ENCODE measurements at places on chromosomes 7 and 10.

DNA sequence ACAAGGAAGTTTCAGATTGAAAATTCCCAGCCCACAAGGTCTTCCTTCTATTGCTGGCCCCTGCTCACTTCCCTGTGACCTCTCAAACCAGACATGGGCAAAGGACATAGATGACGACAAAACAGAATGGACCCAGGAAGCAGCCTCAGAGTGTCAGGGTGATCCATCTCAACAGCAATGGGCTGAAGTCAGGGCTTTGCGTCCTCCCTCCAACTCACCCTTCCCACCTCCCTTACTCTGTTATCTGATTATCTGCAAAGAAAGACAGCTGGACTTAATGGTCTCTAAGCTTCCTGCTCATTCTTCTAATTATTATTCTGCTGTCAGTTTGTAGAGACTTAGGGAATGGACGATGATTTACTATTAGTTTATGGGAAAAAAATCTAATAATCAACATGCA is 115.9 kb downstream of the PIP4K2A start:
- peak; percentile 18 for DNase-seq

- no peak for DNase-seq
These were observed 172.8 kb upstream of the IMMP2L start for GRCh38 chr7:111734954-111735660.

GRCh38 chr10:283916-284356 is 148.7 kb downstream of the ZMYND11 start:
- no peak for DNase-seq

DNA sequence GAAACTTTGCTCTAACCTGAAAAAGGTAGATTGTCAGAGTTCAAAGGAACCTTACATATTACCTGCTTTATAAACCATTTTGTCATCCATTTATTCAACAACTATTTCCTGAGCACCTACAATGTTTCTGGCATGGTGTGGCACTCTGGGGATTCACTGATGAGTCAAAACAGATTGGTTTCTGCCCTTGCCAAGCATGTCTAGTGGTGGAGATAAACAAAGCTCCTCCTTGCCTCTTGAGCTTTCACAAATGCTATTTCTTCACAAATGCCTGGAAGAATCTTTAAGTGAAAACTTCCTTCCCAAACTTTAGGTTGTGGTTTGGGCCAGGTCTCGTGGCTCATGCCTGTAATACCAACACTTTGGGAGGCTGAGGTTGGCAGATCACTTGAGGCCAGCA is 85.1 kb upstream of the RELN start:
- no peak for DNase-seq

DNA sequence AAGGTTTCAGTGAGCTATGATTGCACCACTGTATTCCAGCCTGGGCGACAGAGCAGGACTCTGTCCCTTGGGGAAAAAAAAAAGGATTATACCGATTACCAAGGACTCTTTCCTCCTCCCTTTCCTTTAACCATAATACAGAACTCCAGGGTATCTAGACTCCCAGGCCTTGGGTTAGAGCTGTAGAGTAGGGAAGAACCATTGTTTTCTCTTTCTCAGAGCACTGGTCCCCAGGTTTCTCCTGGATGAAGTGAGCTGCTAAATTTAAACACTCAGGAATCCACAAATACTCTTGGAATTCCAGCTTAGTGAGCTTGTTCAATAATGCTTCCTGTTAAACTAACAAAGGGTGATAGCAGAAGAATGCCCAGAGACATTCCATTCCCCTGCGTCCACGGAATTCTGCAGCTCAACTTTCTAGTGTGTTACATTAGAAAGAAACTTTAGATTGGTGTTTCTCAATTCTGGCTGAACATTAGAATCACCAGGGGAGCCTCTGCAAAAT is 14.6 kb upstream of the RPEL1 start:
- peak; percentile 95 for DNase-seq

DNA sequence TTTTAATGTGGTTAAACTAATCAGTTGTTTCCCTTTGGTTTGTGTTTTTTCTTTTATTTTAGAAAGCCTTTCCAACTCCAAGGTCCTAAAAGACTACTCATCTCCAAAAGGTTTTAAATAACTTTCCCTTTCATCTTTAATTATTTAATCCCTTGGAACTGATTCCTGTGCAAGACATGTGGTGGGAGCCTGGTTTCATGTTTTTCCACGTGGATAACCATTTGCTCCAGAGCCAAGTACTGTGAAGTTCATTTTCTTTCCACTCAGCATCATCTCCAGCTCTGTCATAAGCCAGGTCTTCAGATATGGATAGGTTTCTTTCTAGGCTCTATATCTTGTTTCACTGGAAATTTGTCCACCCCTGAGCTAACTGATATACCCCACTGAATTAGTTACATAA is 16.7 kb downstream of the PPP1R3C start:
- DNase-seq = peak; percentile 66

DNA sequence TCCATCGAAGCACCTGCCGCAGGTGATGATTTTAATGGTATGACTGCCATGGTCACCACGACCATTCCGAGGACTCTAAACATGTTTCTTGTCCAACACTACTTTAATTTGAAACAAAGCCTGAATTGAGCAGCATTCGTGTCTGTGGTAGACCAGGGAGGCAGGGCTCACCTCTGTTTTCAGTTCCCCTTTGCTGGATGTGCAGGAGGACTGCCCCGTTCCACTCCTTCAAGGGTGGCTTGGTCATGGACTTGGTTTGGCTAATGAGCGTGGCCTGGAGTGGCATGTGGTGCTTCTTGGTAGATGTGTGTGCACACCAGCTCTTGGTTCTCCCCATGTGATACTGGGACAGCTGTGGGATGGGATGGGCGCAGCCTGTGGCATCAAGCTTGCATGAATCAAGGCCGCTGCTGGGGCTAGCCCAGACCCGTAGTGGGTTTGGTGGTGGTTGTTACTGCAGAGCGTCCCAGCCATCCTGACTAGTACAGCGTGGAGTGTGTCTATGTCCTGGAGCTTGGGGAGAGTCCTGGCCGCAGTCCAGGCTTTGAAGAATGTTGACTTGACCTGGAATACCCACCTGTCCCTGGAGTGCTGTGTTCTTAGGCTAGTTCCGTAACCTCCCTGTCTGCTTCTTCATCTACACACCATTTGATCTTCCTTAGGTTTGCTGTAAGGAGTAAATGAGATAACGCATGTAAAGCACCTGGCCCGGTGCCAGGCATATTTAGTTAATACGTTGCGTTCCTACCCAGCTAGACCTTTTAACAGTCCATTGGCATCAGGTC is 34.8 kb downstream of the MGMT start:
- DNase-seq = no peak

DNA sequence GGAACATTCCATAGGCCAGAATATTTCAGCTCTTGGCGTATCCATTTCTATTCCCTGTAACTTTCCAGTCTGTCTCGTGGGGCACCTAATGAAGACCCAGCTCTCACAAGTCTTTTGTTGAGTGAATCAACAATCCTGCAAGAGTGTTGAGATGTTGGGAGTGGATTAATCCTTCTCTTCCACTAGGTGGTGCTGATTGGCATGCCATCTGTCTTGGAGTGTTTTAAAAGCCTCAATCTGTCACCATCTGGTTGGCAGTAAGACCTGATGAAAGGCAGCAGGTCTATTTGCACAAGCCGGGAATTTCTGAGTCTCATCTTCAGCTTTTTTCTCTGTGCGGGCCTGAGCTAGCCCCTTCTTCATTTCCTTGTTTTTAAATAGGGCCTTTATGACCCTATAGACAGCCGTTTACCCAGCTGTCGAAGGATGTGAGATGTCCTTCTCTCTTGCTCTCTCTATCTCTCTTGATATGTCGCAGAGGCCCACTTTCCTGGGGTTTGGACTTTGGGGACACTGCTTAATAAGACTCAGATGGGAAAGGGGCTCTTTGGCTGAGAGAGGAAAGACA is 180.5 kb downstream of the ZNF365 start:
- peak; percentile 63 for DNase-seq

- no peak for DNase-seq
These were observed 448.8 kb downstream of the DNAJB6 start for GRCh38 chr7:157785486-157786186.

- DNase-seq = no peak
These were observed 281 bp upstream of the EXOC6 start for GRCh38 chr10:92848037-92848440.

GRCh38 chr7:131747658-131748232 is 191.3 kb upstream of the PODXL start:
- no peak for DNase-seq

DNA sequence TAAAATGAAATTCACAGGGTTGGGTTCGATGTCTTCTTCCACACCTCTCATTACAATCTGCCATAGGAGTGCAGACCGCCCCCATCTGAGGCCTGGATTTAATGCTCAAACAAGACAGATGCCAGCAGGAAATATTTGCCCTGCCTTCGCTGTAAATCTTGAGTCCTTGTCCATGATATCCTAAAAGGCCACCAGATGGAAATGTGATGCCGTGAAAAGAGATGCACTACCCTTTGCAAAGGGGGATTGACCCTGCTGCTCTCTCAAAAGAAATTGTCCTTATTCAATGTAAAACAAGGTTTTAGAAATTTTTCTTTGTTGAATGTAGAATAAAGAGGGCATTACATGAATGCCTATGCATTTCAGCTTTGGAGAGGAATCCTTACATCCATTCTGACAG is 37.5 kb downstream of the AGAP4 start:
- DNase-seq = peak; percentile 6

- DNase-seq = no peak
These were observed 61.9 kb downstream of the ATXN7L1 start for GRCh38 chr7:105814481-105814880.

DNA sequence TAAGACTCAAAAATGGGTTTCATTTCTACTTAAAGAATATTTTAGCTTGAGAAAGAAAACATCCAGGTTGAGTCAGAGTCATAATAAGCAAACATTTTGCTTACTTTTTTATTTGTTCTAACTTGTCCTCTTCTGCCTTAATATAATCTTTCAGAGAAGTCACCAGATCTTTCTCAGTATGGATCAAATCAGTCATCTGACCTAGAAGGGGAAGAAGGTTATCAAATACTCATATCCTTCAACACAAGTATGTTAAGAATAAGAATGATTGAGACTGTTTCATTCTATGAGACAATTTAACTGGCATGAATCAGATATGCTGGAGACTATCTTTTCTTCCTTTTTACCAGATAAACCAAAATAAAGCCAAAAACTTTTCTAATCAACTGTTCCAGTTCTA is 23.0 kb downstream of the P4HA1 start:
- DNase-seq = no peak

- no peak for DNase-seq
These were observed 48.0 kb downstream of the SEMA3C start for GRCh38 chr7:80870813-80871212.

GRCh38 chr7:108604307-108605077 is 34.8 kb downstream of the DNAJB9 start:
- no peak for DNase-seq

DNA sequence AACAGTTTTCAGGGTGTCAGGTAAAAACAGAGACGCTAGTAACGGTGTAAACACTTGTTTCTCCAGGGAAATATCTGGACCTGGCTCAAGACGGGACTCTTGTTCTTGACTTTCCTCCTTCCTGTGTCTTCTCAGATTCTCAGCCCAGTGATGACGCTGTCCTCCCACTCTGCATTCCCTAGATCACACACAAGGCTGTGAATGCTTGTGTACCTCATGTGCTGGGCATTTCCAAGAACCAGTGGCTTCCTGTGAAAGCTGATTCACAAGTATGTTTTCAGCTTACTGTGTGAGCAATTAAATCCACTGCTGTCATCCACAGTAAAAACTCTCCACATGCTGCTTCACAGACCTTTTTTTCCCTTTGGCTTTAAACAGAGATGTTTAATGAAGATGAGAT is 193.8 kb upstream of the DPP6 start:
- DNase-seq = peak; percentile 6

DNA sequence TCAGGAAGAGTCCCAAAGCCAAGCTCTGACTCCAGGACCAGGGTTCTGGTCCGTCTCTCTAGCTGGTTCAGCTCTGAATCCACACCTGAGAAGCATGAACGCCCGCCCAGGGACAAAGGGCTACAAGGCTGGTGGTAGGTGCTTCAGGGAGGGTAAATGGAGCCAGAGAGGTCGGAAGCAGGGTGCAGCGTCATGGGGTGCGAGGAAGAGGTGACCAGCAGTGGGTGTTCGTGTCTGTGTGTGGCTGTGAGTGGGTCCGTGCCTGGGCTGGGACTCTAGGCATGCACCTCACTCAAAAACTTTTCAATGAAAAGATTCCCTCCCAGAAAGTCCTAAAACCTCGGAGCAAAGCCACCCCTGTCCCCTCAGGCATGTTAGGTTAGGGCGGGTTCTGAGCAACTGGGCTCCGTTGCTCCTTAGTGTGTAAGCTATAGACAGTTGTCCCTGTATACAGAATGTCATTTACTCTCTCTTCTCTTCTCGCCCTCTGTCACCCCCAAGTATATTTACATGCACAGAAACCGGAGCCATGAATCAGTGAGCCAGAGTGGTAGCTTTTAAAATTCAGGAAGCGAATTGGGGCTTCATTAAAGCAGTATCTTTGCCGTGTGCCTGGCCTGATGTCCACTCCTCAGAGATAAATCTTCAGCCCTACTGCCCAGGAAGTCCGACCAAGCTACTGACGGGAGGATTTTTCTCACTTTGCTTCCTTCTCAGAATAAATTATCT is 12.3 kb upstream of the GATA3 start:
- DNase-seq = no peak

GRCh38 chr10:57884965-57885617 is 382.6 kb downstream of the IPMK start:
- DNase-seq = no peak

DNA sequence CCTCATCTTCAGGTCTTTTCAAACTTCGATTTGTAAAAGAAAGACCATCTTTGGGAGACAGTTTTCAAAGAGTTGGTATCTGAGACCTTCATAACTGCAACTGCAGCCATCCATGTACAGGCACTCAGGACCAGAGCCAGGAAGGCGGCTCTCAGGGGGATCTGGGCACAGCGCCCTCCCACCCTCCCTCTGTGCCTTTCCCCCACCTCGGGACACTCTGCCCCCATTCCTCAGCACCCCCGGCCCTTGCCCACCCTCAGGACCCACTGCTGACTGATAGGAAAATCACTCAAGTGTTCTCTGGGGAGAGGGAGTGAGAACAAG is 143.6 kb downstream of the CUBN start:
- DNase-seq = no peak

- no peak for DNase-seq
These were observed 456.1 kb downstream of the PHTF2 start for GRCh38 chr7:78254726-78255055.

DNA sequence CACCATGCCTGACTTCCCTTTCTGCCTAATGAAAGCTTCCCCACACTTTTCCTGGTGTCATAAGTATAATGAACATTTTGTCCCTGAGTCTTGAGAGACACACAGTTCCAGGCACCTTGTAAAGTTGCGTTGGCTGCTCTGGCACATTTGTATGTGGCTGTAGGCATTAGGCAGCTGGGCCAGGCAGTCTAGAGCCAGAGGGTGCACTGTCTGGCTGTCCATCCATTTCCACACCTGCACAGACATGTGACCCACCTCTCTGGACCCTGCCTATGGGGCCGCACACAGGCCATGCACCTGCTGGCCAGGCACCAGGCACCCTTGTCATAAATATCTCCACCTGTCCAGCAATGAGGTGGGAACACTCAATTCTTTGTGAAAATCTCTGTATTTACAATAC is 54.7 kb upstream of the ANTXRL start:
- no peak for DNase-seq

DNA sequence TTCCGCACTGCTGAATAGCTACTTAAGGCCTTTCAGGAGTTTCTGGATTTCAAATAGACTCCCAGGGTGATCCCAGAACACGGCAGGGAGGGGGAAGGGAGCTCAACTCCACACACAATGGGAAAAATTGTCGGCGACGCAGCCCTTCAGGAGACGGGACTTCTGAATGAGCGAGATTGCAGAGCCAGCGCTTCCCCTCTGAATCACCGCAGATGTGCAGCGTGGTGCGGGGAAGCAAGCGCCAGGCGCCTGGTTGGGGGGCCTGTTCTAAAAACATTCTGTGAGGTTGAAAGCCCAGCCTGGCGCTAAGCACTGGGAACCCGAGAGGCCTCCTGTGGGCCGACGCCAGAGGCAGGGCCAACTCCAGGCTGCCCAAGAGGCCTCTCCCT is 163.3 kb downstream of the MAD1L1 start:
- peak; percentile 61 for DNase-seq

Measured in astrocyte of the hippocampus (primary cell).